ENCODE measurements at places on chromosomes 16 and 17.

GRCh38 chr16:85842848-85843247 is 43.4 kb downstream of the COX4I1 start:
- DNase-seq: no peak

GRCh38 chr16:77289331-77289809 is 90.2 kb downstream of the SYCE1L start:
- DNase-seq: no peak

DNA sequence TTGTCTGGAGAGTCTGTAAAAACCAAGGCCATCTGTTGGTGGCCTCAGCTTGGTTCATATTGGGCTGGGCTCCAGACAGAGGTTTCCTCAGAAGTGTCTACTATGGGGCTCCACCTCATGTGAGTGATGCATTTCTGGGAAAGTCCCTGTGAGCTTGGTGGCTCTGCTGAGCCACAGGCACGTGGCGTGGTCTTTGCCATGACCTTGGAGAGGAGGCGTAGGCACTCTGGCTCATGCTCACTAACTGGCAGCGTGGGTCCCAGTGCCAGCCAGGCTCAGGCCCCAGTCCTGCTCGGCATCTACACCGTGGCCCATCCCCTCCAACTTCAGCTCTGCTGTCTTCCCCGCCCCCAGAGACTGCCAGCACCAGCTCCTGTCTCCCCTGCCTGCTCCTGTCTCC is 10.7 kb upstream of the SMTNL2 start:
- DNase-seq: no peak

GRCh38 chr16:28067604-28068379 is 4.3 kb upstream of the GSG1L start:
- no peak for DNase-seq

- DNase-seq: peak; percentile 40
These were observed 613 bp downstream of the ECI1 start for GRCh38 chr16:2250652-2251295.

DNA sequence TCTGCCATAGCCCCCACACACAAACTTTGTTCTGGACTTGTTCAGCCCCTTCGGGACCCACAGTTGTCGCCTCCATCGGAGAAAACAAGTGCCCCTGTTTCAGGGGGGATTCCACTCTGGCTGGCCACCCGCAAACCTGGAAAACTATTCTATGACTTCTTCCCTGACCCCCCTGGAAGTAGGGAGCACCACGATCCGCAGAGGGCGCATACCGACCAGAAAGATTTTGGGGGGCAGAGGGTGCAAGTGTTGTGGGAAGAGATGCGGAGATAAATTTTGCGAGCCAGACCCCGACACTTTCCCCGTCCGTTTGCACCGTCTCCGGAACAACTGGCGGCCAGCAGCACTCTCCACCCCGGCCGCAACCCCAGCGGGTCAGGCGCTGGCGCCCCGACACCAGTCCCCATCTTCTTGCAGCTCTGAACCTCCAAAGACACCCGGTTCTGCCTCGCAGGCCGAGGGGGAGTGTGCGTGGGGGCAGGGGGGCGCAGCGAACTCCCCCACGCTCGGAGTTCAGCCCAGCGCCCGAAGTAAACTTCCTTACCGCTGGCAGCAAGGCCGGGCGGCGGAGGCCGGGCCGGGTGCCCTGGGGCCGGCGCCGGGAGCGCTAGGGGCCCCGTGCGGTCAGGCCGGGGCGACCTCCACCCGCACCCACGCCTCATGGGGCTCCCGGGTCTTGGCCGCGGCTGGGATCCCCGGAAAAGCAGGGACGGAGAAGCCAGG is 744 bp downstream of the SALL1 start:
- no peak for DNase-seq

DNA sequence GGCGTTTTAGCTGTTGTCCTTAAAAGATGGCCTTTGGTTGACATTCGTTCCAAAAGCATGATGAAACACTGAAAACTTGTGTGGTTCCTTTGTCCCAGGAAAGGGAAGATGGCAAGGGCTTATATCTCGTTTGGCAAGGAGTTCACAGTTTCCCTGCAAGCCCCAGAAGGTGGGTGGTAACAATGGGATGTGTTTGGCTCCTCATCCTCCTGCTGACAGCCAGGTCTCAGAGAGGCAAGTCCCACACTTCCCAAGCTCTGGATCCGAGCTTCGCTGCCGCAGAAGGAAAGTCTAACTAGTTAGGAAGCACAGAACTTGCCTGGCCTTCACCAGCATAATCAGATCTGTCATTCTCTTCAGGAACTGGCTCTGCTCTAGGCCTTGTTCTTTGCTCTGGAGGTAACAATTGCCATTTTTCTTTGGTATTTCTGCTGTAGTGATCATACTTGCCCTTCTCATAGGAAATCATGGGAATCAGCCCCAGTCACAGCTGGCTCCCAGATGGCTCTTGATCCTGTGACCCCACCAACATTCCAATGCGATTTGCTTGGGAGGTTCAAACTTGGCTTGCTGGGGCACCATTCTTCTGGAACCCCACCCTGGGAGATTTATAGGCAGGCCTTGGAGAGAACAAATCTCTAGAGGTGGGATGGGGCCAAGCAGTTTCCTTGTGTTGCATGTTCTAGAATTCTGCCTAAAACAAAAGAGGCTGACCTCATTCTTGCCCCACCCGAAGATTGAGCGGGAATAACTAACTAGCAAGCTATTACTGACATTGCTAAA is 17.9 kb downstream of the KPNA2 start:
- no peak for DNase-seq

GRCh38 chr17:60993497-60993896 is 315.8 kb downstream of the BCAS3 start:
- DNase-seq: no peak

- no peak for DNase-seq
These were observed 13.9 kb upstream of the PMP22 start for GRCh38 chr17:15278924-15279477.

DNA sequence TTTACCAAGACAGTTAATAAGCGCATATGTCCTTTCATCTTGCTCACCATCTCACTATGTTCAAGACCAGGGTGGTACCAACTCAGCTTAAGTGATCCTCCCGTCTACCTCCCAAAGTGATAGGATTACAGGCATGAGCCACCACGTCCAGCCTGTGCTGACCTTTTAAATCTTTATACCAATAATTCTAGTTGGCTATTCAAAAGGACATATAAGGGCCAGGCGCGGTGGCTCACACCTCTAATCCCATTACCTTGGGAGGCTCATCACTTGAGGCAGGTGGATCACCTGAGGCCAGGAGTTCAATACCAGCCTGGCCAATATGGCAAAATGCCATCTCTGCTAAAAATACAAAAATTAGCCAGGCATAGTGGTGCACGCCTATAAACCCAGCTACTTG is 2.4 kb downstream of the CEP95 start:
- no peak for DNase-seq

DNA sequence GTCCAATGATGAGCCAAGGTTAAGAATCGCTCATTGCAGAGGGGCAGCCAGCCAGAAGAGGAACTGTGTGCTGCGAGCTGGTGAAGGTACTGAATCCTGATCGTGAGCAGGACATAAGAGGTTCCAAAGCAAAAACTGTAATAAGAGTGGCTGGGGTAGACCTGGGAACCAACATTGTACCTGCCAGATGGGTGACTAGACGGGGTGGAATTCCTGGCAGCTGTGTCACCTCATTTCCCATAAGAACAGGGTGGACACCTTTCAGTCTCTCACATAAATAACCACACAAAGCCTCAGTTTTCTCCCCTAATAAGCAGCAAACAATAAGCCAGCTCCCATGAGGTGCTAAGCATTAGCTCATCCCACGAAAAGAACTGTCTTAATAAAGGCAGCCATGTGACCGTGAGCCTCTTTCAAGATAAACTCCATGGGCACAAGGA is 290.3 kb downstream of the SOX9 start:
- no peak for DNase-seq

- peak; percentile 48 for DNase-seq
These were observed 14.4 kb upstream of the ALDH3A1 start for GRCh38 chr17:19762515-19762961.

- DNase-seq: no peak
These were observed 277.2 kb upstream of the CCL2 start for GRCh38 chr17:33977729-33978514.

DNA sequence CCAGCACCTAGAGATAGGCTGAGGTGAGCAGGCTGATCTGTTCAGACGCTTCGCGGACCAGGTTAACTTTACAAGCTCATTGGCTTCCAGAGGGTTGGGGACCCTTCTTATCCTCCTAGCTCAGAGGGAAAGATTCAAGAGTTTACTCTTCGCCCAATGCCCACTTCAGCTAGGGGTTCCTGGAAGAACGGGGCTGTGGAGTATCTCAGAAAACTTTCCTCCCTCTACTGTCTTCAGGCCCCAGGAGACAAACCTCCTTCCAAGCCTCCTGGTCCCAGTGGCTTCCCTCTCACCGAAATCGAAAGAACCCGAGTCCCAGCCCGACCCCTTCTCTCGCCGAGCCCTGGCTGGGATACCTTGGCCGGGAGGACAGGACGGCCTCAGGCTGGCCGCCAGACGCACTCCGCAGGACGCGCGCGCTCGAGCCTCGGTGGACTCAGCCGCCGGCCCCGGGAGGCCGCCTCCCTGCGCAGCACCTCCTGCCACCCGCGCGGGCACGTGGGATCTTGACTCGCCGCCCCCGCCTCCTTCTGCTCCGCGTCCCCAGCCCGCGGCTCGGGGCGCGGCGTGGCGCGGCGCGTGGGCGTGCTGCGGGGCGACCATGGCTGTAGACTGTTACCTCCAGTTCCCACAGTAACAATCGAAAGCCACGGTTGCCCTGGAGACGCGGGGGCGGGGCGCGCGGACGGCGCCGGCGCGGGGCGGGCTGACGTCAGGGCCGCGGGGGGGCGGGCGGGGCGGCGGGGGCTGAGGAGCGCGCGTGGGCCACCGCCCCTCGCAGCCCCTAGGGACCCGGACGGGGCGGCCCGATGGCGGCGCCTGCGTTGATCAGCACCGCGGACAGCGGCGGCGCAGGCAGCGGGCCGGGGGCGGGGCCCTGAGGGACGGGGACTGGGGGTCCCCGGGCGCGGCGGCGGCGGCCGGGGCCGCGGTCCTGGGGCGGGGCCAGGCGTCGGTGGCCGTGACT is 5.3 kb upstream of the HIC1 start:
- DNase-seq: peak; percentile 76

DNA sequence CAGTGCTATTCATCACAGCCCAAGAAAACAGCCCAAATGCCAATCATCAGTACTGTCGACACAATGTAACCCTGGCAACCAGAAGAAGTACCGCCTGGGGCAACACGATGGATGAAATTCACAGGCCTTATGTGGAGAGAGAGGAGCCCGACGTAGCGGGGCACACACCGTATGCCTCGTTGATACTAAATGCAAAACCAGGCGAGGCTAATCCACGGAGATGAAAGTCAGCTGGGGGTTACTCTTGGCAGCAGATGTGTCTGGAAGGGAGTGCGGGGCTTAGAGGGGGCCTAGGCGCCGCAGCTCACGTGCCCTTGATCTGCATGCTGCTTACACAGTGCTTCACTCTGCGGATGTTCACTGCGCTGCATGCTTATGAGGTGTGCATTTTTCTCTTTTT is 29.8 kb downstream of the ITGAE start:
- DNase-seq: no peak

- DNase-seq: no peak
These were observed 2.1 kb downstream of the FAM20A start for GRCh38 chr17:68599091-68599490.

GRCh38 chr17:63402431-63403212 is 43.5 kb downstream of the CYB561 start:
- no peak for DNase-seq

DNA sequence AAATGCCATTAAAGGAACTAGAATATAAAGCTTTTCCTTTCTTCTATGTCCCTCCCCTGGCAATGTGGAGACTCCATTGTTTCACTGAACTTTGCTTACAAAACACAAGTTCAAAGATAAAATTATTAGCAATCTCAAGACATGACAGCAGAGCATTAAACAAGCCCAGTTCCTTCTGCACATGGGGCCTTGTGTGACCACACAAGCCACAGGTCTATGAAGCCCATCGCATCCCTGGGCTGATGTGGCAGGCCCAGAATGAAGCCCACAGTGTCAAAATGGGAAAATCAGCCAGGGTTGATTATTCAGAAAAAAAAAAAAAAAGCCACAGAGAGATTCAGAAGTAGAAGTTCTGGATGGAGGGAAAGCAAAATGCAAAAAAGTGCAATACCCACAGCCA is 12.9 kb upstream of the SLC39A11 start:
- no peak for DNase-seq

- DNase-seq: no peak
These were observed 6.1 kb downstream of the DNAI2 start for GRCh38 chr17:74280093-74280513.

GRCh38 chr16:56295739-56296527 is 104.6 kb downstream of the GNAO1 start:
- DNase-seq: no peak

DNA sequence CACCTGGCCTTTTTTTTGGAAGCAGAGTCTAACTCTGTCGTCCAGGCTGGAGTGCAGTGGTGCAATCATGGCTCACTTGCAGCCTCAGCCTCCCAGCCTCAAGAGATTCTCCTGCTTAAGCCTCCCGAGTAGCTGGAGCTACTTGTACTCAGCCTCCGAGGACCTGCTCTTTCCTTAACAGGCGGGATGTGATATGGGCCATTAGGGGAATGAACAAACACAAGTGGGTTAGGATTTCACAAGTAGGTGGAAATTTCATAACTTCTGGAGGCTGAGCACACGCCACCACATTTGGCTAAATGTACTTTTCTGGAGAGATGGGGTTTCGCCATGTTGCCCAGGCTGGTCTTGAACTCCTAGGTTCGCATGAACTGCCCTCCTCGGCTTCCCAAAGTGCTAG is 4.1 kb downstream of the PAM16 start:
- no peak for DNase-seq

GRCh38 chr16:66270333-66270927 is 96.1 kb upstream of the CDH5 start:
- DNase-seq: peak; percentile 36

DNA sequence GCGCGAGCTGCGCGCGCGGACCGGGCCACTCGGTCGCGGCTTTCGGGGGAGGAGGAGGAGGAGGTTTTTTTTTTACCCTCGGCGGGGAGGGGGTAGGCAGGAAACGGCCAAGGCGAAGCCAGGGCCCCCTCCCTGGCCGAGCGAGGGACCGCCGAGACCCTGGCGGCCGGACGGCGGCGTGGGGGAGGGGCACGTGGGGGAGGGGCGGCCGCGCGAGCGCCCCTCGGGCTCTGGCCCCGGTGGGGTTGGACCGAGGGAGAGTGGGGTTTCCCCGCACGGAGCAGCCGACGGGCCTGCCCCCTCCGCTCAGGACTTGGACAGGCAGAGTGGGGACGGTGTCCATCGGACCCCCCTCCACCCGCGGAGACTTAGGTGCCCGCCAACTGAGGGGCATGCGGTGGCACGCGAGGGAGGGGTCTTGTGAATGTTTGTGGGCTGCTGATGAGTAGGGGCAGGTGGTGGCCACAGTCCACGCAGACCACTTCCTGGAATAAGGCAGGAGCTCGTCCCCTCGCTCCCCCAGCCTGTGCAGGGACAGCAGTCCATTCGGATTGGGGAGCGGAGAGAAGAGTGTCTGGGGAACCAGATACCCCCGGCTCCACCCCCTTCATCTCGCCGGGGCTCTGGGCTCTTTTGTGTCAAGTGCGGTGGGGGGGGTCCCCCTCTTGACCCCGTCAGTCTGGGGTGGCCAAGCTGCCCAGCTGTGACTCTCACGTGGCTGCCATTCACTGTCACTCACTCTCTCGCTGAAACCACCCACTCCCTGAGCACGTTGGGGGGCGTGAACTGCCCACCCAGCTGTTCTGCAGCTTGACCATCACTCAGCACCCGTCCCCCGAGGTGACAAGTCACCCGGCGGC is 3.0 kb upstream of the CHD3 start:
- no peak for DNase-seq

GRCh38 chr16:57723170-57723569 is 12.4 kb upstream of the KATNB1 start:
- no peak for DNase-seq

GRCh38 chr17:27352448-27353032 is 58.6 kb downstream of the WSB1 start:
- no peak for DNase-seq

All from activated naive CD4-positive, alpha-beta T cell (primary cell).